ENCODE measurements at places on chromosomes 12 and 14. TPM values are rescaled to one million over a fixed set of nuclear protein-coding genes. Genes with fewer than 3 reads are reported as not detected.

Gene ASCL1
- polyA plus RNA-seq = 15.3 TPM

Gene B4GALNT3
- polyA plus RNA-seq = 6.3 TPM

Gene TAS2R9
- polyA plus RNA-seq = not detected

Gene CHGA
- 4.3 TPM for polyA plus RNA-seq

Gene SMIM41
- polyA plus RNA-seq = 0.14 TPM

Gene MMP14
- polyA plus RNA-seq = 69.5 TPM

Gene CLEC12A
- polyA plus RNA-seq = 6.8 TPM

Gene PRICKLE1
- polyA plus RNA-seq = 1.3 TPM

Gene ZDHHC22
- polyA plus RNA-seq = 0.05 TPM

Gene FKBP4
- polyA plus RNA-seq = 23.8 TPM

Gene TAS2R31
- 0.75 TPM for polyA plus RNA-seq

Gene KRT6B
- 30.7 TPM for polyA plus RNA-seq

Gene PA2G4
- polyA plus RNA-seq = 67.9 TPM

All from thymus (tissue), 14 donors.